ENCODE measurements at places on chromosomes 4 and X.

DNA sequence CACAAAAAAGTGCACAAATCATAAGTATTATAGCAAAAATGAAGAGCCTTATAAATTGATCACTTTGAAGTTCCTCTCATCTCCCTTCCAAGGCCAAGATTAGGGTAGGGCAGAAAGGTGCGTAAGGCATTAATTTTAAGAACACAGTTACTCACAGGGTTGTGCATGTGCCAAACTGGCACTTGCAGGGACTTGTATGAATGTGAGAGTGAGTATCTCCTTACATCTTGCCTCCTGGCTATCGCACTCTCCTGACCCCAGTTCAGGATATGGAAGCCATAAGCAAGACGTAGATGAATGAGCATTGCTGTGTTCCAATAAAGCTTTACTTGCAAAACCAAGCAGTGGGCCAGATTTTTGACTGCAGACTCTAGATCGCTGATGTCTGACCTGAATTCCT lies 510.1 kb upstream of the AADAT start:
- no peak for DNase-seq

- DNase-seq = no peak
Observed at GRCh38 chr4:57854748-57855147, 744.6 kb upstream of the IGFBP7 start.

DNA sequence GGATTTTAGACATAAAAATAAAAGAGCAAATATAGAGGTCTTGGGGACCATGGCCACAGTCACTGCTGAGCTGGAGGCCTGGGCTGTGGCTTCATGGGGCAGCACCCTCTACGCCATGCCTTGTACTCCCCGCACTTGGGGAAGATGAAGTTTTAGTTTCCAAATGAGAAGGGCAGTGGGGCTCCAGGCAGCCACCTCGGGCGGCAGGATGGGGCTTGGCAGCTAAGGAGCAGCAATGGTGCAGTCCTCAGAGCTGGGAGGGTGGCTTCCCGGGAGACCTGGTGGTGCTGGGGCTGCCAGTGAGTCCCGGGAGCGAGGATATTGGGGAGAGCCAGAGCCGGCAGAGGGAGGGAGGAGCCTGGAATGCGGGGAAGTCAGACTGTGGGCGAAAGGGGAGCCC lies 2.4 kb downstream of the CXCR3 start:
- DNase-seq = no peak

DNA sequence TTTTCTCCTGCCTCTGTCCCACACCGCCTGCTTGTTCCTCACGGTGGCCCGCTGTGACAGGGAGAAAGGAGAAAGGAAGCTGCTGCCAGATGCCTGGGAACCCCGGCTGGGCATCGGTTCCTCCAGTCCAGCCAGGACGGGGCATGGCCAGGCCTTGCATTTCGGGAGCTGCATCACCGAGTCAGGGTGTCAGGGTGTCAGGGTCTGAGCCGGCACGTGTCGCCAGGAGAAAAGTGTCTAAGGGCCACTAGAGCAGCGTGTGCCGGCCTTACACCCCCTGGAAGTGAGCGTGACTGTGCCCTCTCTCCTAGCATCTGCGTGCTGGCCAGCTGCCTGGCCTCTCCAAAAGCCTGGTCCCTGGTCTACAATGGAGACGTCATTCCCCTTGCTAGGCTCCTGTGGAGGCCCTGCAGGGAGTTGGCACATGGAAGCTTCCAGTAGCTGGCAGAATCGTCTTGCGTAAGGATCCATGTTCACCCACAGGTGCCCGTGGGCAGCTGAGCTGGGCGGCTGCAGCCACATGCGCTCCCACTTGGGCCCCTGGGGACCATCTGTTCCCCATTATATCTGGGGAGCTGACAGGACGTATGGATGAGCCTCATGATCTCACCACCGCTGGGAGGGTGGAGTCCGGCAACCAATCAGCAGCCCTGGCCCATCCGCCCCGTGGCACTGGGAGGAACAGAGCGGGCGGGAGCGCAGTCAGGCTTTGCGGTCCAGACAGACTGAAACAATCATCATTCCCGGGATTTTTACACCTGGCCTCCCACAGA lies 39.9 kb upstream of the HMX1 start:
- no peak for DNase-seq

- DNase-seq = no peak
Observed at GRCh38 chr4:7635445-7636239, 200.9 kb upstream of the PSAPL1 start.

DNA sequence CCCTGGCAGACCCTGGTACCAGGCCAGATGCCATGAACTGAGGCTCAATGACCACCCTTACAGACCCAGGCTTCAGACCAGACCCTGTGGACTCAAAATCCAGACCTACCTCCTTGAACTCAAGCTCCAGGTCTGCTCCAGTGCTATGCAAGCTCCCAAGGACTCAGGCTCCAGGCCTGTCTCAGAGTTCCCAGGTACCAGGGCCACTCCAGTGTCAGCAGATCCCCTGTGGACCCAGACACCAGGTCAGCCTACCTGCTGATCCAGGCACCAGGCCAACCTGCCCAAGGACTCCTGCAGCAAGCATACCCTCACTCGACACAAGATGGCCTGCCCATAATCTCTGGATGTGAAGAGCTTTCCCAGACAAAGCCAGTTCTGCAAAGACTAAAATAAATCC lies 44.7 kb upstream of the MAGED4 start:
- DNase-seq = no peak

DNA sequence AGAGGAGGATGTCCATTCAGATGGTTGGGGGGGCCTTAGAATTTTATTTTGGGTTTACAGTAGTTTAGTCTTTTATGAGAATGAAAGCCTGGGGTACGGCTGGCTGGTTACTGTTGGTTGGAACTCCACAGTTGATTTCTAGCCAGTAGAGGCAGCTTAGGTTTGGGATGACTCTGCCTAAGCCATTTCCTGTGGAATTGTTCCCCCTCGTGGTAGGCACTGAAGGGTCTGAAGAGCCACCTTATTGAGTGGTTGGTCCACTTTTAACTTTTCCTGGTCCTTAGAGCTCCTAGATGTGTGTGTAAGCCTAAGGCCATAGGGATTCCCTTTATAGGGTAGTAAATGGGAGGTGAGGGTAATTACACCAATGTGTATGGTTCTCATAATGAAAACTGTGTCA lies 19.7 kb downstream of the SPIN3 start:
- DNase-seq = no peak

GRCh38 chr4:73599182-73599581 lies 21.1 kb downstream of the RASSF6 start:
- DNase-seq = no peak

GRCh38 chr4:157803845-157804521 lies 368.8 kb downstream of the GASK1B start:
- DNase-seq = no peak

DNA sequence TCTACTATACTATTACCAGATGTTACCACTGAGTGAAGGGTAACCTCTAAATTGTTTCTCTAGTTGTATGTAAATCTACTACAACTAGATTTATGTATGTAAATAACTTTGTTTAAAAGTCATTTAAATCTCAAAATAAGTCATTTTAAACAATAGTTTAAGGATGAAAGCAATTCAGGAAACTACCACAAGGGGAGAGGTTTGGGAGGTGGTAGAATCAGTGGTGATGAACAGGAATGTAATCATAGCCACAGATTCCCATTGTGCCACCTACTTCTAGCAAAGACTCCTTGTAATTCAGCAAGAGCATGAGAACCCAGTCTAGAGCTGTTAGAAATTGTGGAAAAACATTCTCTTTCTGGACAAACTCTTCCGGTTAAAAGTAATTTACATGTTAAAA lies 234.6 kb downstream of the SLC7A11 start:
- DNase-seq = no peak

DNA sequence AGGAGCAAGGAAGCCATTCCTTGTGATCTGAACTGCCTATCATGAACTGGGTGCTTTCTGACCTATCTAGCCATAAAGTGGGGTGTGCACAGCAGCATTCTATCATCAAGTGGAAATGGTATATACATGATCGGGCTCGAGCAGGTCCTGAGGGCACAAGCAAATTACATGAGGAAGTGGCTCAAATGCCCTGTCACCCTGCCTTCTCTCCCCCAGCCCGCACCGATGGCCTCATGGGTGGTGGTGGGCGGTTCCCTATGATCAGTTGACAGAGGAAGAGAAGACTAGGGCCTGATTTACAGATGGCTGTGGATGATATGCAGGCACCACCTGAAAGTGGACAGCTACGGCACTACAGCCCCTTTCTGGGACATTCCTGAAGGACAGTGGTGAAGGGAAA lies 46.3 kb upstream of the BCLAF3 start:
- DNase-seq = no peak

DNA sequence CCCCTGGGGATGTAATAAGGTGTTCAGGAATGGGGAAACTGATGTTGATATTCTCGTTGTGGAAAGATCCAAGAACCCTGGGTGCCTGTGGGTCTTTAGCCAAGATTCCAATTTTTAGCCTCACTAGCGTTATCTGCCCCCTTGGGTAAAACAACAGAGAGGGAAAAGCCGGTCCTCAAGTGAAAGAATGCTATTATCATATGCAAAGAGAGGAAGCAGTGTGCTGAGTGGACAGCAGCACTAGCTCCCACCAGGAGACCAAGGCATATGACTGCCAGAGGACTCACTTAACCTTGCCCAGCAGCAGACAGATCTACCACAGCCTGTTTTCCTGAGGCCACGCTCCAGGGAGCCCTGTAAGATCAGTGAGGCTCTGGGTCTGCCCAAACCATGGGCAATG lies 257.9 kb upstream of the CPEB2 start:
- DNase-seq = no peak

DNA sequence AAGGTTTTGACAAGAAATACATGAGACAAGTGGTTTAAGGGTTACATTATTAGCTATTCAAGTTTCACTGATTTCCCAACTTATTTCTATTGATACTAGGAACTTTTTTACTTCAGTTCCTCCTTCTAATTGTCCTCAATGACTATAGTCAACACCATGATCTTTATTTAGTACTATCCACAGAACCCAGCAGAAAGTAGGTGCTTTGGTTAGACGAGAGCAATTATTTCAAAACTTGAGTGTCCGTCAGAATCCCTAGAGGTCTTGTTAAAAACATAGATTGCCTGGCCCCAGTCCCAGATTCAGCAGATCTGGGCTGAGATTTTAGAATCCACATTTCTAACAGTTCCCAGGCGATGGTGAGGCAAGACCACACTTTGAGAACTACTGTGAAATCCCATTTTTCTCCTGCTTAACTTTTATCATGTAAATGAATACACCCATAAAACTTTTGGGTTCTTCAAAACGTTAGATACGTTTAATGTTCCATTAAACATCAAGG lies 17.9 kb downstream of the EXOC1 start:
- no peak for DNase-seq

DNA sequence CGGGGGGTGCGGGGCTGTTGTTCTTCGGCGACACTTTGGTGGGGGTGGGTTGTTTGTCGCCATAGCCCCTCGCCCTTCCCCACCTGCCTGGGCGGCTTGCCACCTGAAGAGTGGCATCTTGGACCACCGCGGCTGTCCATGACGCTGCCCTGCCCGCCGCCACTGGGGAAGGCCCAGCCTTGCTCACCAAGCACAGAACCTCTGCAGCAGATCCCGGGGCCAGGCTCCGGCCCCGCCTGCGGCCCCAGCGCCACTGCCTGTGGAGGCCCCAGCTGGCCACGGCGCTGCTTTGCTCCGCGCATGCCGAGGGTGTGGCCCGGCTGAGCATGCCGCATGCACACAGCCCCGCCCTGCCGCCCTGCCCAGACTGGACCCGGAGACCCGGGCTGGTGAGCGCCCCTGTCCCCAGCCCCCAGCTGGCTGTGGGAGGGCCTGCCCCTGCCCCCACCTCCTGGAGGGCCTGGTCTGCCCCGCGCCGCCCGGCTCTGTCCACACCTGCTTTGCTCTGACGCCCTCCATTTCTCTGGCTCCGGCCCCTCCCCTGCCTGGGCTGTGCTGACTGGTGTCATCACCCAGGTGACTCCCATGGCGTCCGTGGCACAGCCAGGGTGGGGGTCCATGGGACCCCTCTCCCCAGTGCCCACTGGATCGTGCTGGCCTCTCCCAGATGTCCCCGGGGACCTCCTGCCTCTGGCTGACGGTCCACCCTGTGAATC lies 5.3 kb downstream of the NAT8L start:
- no peak for DNase-seq

GRCh38 chrX:80432863-80433262 lies 12.6 kb downstream of the TENT5D start:
- no peak for DNase-seq

- no peak for DNase-seq
Observed at GRCh38 chr4:60926624-60927023, 273.5 kb upstream of the ADGRL3 start.

DNA sequence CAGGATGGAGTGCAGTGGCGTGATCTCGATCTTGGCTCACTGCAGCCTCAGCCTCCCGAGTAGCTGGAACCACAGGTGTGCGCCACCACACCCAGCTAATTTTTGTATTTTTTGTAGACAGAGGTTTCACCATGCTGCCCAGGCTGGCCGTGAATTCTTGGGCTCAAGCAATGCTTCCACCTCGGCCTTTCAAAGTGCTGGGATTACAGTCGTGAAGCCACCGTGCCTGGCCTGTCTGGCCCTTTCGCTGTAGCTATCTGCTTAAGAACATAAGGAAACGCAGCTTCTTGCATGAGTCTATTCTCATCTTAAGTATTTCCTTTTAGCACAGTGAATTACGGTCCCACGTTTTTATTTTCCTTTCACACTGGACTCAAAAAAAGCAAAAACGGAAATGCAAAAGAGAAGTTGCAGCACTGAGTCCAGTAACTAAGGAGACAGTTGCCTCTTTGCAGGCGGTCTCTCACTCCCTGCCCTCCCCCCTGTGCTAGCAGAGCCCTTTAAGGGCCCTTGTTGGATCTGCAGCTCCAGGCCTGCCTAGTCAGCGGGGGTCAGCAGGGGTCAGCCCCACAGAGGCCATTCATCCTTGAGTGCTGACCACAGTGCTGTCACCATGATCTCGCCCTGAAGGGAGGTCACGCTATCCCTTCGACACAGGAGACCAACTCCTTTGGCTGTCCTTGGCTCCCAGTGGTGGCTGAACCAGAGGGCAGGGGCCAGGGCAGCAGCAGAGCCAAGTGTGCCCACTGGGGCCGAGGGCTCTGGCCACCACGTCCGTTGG lies 21.8 kb upstream of the TBC1D14 start:
- no peak for DNase-seq

DNA sequence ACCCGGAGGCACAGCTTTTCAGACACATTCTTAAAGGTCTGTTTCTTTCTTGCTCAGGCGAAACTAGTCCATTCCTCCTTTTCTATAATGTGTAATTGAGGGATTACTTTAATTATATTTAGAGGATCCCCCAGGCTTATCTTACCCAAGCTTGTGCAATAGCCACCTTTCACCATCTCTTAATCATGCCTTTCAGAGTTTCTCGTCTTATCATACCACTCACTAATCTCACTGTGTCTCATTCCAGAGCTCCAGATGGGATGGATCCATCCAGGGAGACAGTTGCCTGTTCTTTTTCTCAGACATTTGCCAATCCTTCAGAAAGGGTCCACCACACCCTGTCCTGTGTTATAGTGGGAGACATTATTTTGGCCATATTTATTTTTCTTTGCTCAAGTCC lies 12.5 kb downstream of the SPARCL1 start:
- DNase-seq = no peak

- DNase-seq = no peak
Observed at GRCh38 chrX:38657562-38657961, 96.2 kb downstream of the TSPAN7 start.

DNA sequence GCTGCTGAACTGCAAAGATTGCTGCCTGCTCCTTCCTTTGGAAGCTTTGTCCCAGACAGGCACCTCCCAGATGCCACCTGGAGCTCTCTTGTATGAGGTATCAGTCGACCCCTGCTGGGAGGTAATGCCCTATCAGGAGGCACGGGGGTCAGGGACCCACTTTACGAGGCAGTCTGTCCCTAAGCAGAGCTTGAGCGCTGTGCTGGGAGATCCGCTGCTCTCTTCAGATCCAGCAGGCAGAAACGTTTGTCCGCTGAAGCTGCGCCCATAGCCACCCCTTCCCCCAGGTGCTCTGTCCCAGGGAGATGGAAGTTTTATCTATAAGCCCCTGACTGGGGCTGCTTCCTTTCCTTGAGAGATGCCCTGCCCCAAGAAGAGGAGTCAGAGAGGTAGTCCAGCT lies 197.5 kb downstream of the NAF1 start:
- DNase-seq = no peak
